ENCODE measurements at places on chromosomes 3 and 15. TPM values are rescaled to one million over a fixed set of nuclear protein-coding genes. Genes with fewer than 3 reads are reported as not detected.
A peak's percentile ranks its signal among the peaks of the same experiment; 100 is the strongest.

GRCh38 chr3:25633919-25634318 lies 30.8 kb downstream of the TOP2B start:
- DNase-seq = no peak

KLHL18 gene
- 26.9 TPM for total RNA-seq

- no peak for DNase-seq
Observed at GRCh38 chr3:42601896-42602581, 1.6 kb downstream of the NKTR start.

IGDCC3 gene
- total RNA-seq = not detected

- DNase-seq = no peak
Observed at GRCh38 chr3:128505771-128506170, 12.8 kb upstream of the GATA2 start.

HRG gene
- not detected for total RNA-seq

DNA sequence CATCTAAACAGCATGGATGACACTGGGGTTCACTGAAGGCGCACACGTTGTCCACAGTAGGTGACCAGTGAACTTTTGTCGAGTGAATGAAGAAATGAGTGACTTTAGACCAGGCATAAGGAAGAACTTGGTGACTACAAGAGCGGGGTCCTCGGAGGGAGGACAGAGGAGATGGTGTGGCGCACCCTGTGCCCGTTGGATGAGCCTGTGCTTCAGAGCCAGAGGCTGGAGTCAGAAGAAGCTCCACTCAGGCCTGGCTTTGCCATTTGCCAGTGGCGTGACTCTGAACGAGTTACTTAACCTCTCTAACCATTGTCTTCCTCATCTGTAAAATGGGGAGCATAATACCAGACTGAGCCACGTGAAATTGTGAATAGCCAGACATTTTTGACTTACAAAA lies 42.2 kb downstream of the MUC4 start:
- no peak for DNase-seq

DNA sequence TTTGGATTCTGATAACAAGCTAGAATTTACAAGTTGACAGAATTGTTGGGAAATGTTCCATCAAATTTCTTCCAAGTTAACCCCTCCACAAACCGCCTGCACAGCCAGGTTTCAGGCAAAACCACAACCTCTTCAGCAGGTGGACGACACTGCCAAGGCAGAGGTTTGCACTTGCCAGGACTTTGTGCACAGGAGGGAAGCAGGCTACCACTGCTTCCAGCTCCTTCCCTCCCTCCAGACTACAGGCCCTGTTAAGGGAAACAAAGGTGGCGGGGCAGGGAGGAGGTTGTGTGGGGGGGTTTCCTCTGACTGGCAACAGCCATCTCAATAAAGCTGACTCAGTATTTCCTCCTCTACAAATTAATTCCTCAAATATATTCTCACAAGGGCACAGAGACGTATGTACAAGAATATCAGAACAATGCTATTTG lies 42.2 kb downstream of the TBC1D2B start:
- DNase-seq = no peak

GRCh38 chr3:132822266-132822665 lies 100.1 kb upstream of the NPHP3 start:
- no peak for DNase-seq

DNA sequence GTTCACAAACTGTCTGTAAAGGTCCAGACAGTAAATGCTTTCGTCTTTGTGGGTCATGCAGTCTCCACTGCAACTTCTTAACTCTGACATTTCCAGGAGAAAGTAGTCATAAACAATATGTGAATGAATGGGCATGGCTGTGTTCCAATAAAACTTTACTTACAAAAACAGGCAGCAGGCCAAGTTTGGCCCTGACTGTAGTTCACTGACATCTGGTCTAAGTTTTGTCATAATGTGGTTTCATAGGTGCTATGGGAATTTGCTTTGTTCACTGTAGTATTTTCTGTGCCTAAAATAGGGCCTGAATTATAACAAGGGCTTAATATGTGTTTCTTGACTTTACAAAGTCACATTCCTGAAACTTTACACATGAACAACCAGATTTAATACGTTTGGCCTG lies 186.0 kb upstream of the KBTBD8 start:
- DNase-seq = no peak

GRCh38 chr3:168002786-168003368 lies 92.8 kb downstream of the GOLIM4 start:
- DNase-seq = peak; percentile 54

STAC gene
- 0.78 TPM for total RNA-seq

LRIG1 gene
- 57.0 TPM for total RNA-seq

DNA sequence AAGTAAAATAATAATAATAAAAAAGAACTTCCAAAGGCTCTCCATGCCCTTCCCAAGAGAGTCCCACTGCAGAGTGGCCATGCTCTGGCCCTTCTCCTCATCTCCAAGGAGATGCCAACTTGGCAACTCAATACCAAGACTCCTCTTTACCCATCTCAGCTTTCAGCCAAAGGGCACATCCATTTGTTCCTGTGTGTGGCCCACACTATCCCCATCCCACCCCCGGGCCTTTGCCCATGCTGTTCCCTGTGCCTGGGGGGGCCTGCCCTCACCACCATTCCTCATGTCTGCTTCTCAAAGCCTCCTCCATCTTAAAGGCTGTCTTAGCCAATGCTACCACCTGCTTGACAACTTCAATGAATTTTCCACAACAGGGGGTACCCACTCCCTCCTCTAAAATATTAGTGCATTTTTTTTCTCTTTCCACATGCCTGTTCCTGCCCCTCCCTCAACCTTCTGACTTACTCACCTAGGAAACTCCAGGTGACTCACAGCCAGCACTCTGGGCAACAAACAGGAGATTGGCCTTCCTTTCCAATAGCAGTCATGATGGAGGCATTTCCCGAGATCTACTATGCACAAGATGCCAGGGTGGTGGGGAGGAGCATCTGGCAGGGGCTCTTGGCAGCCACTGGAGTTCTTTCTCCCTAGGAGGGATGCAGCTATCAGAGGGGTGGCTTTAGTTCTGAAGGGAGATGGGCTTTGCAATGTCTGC lies 109.4 kb upstream of the SMAD3 start:
- DNase-seq = no peak

- no peak for DNase-seq
Observed at GRCh38 chr15:33567652-33568051, 256.9 kb downstream of the RYR3 start.

SLC2A2 gene
- not detected for total RNA-seq

Data from left colon (tissue), 2 donors.